ENCODE measurements at places on chromosomes 12 and 14. TPM values are rescaled to one million over a fixed set of nuclear protein-coding genes. Genes with fewer than 3 reads are reported as not detected.
A peak's percentile ranks its signal among the peaks of the same experiment; 100 is the strongest.

The HSPB8 gene
- 67.0 TPM for total RNA-seq

- no peaks in the 10 kb centered on the region for H3K4me1 ChIP-seq
- no peaks in the 10 kb centered on the region for H3K27me3 ChIP-seq
- H3K36me3 ChIP-seq: no peaks in the 10 kb centered on the region
- no peak for DNase-seq
Measured at GRCh38 chr12:112839386-112839972, 47.9 kb downstream of the RPH3A start.

GRCh38 chr12:115407036-115407435 lies 723.1 kb upstream of the TBX3 start:
- H3K27ac ChIP-seq: no peak overlapping the region
- H3K36me3 ChIP-seq: no peaks in the 10 kb centered on the region
- no peak for DNase-seq
- no peaks in the 10 kb centered on the region for H3K4me1 ChIP-seq
- no peak overlapping the region for H3K4me3 ChIP-seq

- no peak overlapping the region for H3K27ac ChIP-seq
- H3K36me3 ChIP-seq: no peaks in the 10 kb centered on the region
- no peak for DNase-seq
- H3K4me1 ChIP-seq: no peaks in the 10 kb centered on the region
- H3K4me3 ChIP-seq: no peak overlapping the region
Measured at GRCh38 chr12:3553221-3553620, 62.2 kb downstream of the PRMT8 start.

DNA sequence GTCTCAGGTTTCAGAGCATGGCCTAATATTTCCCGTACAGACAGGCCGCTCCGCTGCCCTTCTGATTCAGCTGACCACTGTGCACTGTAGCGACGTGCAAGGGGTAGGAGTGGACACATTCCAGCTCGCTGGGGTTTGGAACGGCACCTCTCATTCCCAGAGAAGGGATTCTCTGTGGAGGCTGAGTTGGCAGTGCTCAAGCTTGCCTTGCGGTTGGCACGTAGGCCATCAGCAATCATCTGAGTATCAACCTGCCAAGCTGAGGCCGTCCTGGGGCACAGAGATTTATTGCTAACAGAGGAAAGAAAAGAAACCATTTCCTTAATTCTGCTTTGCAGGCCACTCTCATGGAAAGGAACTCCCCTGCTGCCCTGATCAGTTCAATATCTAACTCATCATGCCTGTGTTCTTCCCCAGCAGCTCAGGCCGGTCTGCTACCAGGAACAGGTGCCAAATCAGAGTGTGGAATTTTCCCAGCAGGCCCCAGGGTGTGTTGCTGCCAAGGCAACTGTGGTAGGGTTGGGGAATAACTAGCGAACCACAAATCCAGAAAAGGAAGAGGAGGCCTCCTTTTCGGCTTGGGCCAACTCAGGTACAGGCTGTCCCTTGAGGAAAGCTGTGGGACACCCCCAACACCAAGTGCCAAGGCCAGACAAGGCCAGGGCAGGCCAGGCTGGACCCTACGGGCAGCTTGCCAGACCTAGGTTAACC lies 92.5 kb downstream of the SSPN start:
- DNase-seq: peak; percentile 52
- no peaks in the 10 kb centered on the region for H3K27me3 ChIP-seq
- no peaks in the 10 kb centered on the region for H3K36me3 ChIP-seq
- H3K4me1 ChIP-seq: no peaks in the 10 kb centered on the region
- H3K27ac ChIP-seq: peak overlapping the region; percentile 45
- no peak overlapping the region for H3K4me3 ChIP-seq

The PPP1CC gene
- total RNA-seq: 92.9 TPM

DNA sequence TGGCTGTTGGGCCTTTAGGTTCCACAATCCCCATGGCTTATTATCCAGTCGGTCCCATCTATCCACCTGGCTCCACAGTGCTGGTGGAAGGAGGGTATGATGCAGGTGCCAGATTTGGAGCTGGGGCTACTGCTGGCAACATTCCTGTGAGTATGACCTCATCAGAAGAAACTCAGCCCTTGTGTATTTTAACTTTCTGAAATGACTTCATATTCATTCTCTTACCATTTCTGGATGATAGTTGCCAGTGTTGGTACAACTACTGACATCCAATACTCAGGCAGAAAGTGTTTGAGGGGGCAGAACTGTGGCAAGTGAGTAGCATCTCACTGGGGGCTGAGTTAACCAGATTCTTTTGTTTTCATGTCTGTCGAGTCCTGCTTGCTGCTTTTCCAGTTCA lies 2.3 kb downstream of the DAZAP2 start:
- H3K4me1 ChIP-seq: peaks cover 6% of the 10 kb centered on the region
- H3K27ac ChIP-seq: no peak overlapping the region
- no peak for DNase-seq

The TAS2R20 gene
- total RNA-seq: 1.2 TPM

GRCh38 chr14:101968186-101968585 lies 3.8 kb downstream of the DYNC1H1 start:
- no peaks in the 10 kb centered on the region for H3K27me3 ChIP-seq
- H3K27ac ChIP-seq: no peak overlapping the region
- no peak for DNase-seq
